ENCODE measurements at places on chromosomes 4 and X.

DNA sequence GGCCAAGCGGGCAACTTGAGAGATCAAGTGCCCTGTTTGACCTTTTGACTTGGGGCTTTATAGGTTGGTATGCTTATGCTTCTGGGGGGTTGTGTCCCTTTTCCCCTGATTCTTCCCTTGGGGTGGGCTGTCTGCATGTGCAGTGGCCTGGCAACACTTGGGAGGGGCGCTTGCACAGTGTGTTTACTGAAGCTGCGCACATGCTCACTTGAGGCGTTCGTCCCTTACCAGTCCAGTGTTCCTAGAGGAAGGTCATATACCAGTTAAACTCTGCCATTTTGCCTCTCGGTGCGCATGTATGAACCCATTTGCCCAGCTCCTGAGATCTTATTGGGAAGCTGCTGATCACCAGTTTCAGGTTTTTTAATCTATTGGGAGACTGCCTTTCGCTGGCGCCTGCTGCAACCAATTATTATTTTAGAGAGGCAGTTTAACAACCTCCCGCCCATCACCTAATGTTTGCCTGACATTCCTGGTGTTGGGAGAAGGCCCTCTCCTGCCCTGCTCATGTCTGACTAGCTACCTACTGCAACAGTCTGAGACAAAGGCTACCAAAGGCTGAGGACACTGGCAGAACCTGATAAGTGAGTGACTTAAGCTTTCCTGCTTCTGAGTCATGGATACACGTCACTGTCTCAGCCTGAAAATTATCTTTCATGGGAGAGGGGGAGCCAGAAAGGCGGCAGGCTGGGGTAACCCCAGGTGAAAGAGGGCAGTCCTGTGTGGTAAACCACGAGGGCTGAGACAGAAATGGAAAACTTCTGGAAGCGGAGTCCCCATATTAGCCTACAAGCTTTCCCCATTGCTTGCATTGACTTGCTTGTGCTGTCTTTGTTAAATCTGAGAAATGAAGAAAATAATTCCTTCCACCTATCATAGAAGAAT, 97.6 kb downstream of the CPE start:
- DNase-seq: no peak

GRCh38 chrX:126770179-126770578, 49.4 kb upstream of the PRR32 start:
- DNase-seq: peak; percentile 5

DNA sequence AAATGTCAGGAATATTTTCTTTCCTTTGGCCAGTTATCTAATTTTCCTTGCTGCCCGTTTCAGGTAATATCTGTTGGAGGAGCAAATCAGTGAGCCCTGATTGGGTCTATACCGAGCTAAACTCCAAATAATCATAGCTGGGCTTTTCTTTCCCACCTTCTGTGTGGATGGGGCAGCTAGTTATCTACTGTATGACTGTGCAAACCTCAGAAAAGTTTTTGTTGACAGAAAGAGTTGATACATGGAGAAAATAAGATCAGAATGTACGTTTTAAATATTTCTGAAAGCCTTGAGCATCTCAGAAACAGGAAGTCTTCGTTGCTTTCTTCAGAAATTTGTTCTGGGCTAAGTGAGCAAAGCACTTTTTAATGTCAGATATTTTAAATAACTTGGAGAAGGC, 6.2 kb upstream of the CXCL5 start:
- DNase-seq: no peak

GRCh38 chr4:172055046-172055445, 241.8 kb downstream of the GALNTL6 start:
- DNase-seq: no peak

DNA sequence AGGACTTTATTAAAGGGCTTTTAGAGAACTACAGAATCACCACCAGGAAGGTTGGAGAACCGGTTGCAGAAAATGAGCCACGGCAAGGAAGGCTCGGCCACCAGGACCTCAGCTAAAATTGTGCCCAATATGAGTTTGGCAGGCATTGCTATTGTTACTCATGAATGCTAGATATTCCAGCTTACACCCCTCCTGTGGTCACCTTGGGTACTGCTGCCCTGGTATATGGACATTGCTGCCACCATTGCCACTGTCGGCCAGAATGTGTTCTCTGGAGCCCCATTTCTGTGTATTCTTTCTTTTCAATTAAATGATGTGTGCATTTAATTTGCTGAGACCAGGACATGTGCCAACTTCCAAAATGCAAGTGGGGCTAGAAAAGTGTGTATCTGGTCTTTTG, 626.7 kb upstream of the BOD1L1 start:
- no peak for DNase-seq

DNA sequence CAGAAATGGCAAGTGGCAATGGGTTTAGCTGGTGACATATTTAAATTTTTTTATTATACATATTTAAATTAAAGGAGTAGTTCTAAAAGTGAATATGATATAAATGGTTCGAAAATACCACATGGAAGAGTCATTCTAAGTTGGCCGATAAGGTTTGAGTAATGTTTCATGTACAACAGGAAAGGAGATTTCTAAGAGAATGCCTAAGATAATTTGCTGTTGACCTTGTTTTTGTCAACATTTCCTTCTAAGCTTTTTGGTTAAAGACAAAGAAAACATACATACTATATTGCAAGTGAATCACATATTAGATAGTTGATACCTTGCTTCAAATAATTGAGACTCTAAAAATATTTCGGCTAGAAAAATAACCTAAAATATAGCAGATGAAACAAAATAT, 526.6 kb upstream of the SLIT2 start:
- no peak for DNase-seq

GRCh38 chrX:79036157-79036880, 91.1 kb downstream of the P2RY10 start:
- no peak for DNase-seq

DNA sequence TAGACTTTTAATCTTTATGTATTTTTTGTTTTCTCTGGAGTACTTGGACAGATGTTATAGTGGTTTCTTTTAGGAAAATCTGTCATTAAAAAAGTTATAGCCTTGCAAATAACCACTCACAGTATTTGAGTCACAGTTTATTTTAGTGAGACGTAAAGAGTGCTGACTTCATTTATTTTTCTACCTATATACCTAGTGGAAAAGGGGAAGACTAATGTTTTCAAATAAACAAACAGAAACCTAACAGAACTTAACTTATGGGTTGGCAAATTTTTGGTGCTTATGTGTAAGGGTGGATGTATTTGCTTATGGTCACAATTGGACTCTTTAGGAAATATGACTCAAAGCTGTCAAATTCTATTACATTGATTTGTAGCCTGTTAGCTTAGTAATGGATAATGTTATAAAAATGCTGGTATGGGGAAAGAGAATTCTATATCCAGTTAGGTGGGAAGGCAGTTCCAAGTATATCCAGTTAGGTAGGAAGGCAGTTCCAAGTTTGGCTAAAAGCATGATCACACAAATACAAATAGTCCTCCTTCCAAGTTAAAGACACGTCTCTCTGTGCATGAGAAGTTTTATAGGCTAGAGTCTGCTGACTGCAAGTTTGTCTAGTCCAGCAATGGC, 61.9 kb downstream of the SLC9A6 start:
- no peak for DNase-seq

DNA sequence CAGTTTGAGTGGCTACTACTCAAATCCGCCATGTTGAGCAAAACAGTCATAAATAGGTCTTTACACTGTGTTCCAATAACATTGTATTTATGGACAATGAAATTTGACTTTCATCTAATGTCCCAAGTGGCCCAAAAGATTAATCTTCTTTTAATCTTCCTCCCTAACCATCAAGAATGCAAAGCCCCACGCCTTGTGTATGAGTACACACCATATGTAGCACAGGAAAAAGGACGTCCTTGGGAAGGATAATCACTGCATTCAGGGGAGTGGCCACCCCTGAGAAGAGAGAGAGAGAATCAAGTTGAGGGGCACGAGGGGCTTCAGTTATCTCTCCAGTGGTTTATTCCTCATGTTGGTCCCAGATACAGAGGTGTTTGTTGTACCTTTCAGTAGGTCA, 33.1 kb downstream of the RBM47 start:
- DNase-seq: no peak

DNA sequence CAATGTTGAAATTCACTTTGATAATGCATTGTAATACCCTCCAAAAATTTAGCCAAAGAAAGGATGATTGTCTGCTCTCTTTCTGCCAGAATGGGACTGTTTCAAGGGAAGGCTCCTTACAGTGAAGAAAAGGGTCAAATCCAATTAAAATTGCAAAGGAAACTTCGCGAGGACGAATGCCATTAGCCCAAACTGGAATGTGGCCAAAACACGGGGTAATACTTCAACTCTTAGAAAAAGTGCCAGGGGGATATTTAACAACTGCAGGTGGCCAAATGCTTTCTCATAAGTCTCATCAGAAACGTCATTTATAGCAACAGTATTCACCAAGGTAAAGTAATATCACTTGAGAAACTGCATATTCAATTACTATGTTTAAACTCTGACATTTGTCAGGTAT, 29.0 kb downstream of the NKX3-2 start:
- no peak for DNase-seq

GRCh38 chr4:11615601-11616000, 186.9 kb upstream of the HS3ST1 start:
- no peak for DNase-seq

DNA sequence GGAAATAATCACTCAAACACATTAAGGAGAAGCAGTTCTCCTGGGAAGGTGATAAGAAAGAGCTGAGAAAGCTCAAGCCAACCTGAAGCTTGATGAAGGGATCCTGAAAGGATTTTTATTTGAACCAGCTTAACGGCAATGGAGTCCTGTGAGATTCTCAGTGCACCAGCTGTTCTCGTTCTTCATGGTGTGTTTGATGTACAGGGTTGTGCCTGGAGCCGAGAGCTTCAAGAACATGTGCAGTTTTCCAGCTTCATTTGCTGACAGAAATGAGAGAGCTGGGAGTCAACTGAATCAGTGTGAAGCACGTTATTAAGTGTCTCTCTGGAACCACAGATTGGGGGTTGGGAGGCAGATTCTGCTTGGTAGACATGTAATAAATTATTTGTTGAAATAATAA, 115.7 kb downstream of the ANKRD50 start:
- DNase-seq: no peak

DNA sequence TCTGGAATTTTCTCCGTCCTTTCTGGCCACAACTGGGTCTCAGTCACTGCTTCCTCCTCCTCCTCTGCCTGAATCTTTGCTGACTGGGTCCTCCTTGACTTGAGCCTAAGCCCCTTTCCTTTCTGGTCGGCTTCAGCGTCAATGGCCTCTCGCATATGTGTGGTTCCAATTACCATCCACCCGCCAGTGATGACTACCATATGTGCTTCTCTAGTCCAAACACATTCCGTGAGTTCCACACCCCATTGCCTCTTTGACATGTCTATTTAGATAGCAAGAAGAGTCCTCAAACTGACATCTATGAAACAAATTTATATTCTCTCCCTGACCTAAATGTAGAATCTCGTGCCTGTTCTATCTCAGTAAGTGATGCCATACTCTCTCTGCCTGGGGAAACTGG, 19.8 kb downstream of the MXRA5 start:
- DNase-seq: no peak

DNA sequence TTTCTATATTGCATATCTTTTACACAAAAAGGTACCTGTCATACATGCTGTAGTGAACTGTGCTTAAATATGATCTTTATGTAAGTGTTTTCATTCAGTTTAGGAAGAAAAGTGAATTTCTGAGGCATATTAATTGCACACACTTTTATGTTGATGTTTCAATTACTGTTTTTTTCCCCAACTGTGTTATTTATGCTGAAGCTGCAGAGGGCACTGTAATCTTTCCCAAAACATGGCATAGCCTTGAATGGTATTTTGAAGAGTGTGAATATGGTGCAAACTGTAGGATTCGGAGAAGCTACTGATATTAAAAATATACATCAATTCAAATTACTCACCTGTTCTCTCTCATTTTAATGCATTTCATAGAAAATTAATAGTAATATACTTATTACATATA, 6.0 kb upstream of the CENPE start:
- DNase-seq: no peak

GRCh38 chrX:69119122-69119521, 46.1 kb downstream of the PJA1 start:
- no peak for DNase-seq

DNA sequence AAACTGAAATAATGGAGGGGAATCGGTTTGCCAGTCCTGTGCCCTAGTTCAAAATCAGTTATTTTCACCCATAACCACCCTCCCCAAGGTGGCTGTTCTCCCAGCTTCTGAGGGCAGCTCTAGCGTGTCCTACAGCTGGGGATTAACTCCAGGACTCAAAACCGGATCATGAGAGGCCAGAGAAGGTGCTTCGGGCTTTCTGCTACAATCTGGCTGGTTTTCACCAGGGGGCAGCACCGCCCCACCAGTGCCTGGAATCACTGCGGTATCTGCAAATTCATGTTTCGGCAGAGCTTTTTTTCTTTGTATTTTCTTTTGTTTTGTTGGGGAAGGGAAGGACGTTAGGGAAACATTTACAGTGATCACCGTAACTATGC, 28.4 kb downstream of the PDHA1 start:
- DNase-seq: peak; percentile 57

GRCh38 chr4:24517676-24518075, 66.7 kb downstream of the DHX15 start:
- DNase-seq: no peak

- no peak for DNase-seq
Observed at GRCh38 chrX:11525685-11526084, 140.0 kb downstream of the ARHGAP6 start.

DNA sequence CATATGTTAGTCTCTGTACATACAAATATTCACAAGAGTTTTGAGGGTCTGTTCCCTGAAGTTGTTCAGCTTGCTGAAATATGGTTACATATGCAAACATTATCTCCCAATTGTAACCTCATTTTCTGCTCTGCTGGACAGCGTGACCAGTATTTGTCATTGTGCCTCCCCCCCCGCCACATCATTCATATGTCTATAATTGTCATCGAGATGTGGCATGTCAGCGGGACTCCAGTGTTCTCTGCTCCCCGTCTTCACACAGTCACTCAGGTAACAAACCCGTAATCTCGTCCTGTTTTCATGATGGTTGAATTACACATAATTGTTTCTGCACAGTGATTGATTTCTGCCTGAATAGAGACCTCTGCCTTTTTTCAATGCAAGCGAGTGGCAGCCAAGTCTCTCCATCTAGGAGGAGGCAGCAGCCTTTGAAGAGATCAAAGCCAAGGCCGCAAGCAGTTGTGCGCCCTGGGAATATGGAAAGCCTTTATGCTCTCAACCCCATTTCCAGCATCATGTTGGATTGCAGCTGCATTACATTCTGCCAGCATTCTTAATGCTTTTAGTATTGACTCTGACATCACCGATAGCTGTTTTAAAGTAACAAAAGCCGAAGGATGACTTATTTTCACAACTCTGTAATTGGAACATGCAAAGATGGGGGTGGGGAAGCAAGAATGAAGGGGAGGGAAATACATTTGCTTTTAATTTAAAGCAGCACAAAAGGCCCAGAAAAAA, 27.4 kb downstream of the LEF1 start:
- no peak for DNase-seq

DNA sequence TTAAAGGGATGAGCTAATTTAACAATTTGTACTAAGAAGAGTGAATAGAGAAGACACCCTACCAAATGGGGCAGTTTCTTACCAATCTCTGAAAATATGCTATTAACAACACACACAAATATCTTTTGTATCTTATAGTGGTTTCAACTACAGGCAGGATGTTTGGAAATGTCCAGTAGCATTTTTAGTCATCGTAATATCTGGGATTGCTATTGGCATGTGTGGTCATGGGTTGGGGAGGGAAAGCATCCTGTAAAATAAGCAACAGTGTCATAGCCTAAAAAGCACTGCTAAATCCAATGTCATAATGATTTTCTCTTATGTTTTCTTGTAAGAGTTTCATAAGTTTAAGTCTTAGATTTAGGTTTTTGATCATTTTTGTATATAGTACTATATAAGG, 29.3 kb upstream of the ABCG2 start:
- DNase-seq: no peak

Measured in GM12891 (cell line).